ENCODE measurements at places on chromosomes 7 and 10.

DNA sequence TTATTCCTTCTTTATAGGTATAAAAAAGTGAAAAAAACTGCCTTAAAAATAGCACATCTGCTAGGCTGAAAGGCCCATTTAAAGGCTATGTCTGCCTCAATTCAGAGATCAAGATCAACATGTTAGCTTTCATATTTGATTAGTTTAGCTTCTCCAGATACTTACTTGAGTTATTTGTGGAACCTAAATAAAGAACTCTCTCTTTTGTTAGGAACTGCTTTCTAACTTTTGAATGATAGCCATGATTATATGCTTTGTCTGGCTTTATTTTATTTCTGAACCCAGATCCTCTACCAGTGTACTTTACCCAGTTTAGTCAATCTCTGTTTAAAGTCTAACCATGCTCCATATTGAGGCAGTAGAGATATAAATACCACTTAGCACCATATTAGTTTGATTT lies 515.5 kb upstream of the SEMA3D start:
- no peak for DNase-seq

GRCh38 chr10:13743101-13743693 lies 156.4 kb downstream of the PRPF18 start:
- DNase-seq, result no peak

DNA sequence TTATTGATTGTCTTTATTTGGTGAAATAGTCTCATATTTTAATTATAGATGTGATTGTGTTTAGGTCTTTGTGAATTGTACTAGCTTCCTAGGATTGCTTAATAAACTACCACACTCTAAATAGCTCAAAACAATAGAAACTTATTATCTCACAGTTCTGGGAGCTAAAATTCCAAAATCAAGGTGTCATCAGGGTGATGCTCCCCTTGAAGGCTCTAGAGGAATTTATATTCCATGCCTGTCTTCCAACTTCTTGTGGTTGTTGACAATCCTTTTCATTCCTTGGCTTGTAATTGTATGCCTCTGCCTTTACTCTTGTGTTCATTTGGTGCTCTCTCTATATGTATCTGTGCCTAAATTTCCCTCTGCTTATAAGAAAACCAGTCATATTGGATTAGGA lies 155.3 kb upstream of the AKR1E2 start:
- no peak for DNase-seq

DNA sequence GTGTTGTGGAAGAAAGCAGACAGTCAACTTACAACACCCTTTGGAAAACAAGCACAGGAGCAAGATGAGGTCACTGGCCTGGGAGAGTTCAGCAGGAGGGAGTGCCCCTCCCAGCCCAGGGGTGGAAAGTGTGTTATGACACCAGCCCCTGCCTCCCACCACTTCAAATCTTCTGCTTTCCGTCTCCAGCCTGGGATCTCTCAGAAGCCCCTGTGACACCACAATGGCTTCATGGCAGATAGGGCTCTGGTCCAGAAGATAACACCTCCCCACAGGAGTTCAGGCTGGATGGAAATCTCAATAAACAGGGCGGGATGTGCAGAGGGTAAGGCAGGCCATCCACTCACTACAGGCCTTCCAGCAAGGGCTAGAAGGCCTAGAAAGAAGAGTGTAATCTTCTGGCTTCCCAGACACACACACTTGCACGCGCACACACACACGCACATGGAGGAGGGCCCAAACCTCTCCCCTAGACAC lies 48.7 kb upstream of the ZMIZ1 start:
- DNase-seq, result peak; percentile 91

GRCh38 chr7:138338361-138338760 lies 121.7 kb upstream of the TRIM24 start:
- DNase-seq, result no peak
